ENCODE measurements at places on chromosomes 6 and 20. TPM values are rescaled to one million over a fixed set of nuclear protein-coding genes. Genes with fewer than 3 reads are reported as not detected.

The UBE3D gene
- 12.4 TPM for polyA plus RNA-seq

The OR2B6 gene
- 15.2 TPM for polyA plus RNA-seq

The BACH2 gene
- 0.61 TPM for polyA plus RNA-seq

The TCF21 gene
- not detected for polyA plus RNA-seq

The ERGIC3 gene
- polyA plus RNA-seq, result 153 TPM

The TPBG gene
- 0.88 TPM for polyA plus RNA-seq

The SCUBE3 gene
- polyA plus RNA-seq, result not detected

The MAFB gene
- polyA plus RNA-seq, result not detected

The SLC17A1 gene
- not detected for polyA plus RNA-seq

The GRM1 gene
- not detected for polyA plus RNA-seq

The NHSL1 gene
- not detected for polyA plus RNA-seq

The CD93 gene
- polyA plus RNA-seq, result 0.08 TPM

The TMEM170B gene
- 0.03 TPM for polyA plus RNA-seq

The ANGPT4 gene
- not detected for polyA plus RNA-seq

The OR2J3 gene
- polyA plus RNA-seq, result not detected

The PROKR2 gene
- not detected for polyA plus RNA-seq

The DAAM2 gene
- not detected for polyA plus RNA-seq

The CST5 gene
- not detected for polyA plus RNA-seq

The CRISP2 gene
- not detected for polyA plus RNA-seq

The DUSP15 gene
- polyA plus RNA-seq, result 0.66 TPM

The NOX3 gene
- not detected for polyA plus RNA-seq

The RFX6 gene
- not detected for polyA plus RNA-seq
